ENCODE measurements at places on chromosomes 7 and 10. TPM values are rescaled to one million over a fixed set of nuclear protein-coding genes. Genes with fewer than 3 reads are reported as not detected.
A peak's percentile ranks its signal among the peaks of the same experiment; 100 is the strongest.

DNA sequence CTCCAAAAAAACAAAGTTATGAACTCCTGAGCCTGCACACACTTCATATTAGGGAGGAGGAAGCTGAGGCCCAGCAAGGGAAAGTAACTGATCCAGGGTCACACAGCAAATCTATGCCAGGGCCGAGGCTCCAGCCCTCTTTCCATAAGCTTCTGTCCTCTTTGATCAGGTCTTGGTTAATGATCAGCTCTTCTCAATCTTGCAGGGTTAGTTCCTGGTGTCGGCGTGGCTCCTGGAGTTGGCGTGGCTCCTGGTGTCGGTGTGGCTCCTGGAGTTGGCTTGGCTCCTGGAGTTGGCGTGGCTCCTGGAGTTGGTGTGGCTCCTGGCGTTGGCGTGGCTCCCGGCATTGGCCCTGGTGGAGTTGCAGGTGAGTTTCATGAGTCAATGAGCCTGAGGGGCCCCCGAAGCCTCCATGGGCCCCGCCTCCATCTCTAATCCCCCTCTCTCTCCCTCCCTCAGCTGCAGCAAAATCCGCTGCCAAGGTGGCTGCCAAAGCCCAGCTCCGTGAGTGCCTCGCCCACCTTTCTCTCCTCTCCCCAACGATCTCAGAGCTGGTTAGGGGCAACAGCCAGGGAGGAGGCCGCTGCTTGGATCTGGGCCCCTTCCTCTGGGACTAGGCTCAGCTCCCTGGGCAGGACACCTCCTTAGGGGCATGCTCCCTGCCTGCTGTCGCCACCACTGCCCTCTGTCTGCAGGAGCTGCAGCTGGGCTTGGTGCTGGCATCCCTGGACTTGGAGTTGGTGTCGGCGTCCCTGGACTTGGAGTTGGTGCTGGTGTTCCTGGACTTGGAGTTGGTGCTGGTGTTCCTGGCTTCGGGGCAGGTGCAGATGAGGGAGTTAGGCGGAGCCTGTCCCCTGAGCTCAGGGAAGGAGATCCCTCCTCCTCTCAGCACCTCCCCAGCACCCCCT lies 23.7 kb upstream of the LIMK1 start:
- peak; percentile 71 for DNase-seq

- no peak for DNase-seq
Observed at GRCh38 chr7:142409471-142409870, 151.6 kb upstream of the PRSS58 start.

DNA sequence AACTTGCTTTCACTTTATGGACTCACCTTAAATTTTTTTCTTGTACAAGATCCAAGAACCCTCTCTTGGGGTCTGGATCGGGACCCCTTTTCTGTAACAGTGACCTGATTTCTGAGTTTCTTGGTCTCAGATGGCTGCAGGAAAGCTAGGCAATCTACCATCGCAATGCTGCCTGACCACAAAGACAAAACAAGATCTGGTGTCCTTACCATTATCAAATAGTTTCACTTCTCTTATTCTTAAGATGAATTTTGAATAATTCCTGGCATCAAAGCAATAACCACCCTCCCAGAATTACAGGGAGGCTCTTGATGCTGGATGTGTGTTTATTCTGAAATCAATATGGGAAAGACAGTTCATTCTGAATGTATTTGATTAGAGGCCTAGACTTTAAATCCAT lies 77.4 kb upstream of the FRMD4A start:
- DNase-seq: no peak

- DNase-seq: no peak
Observed at GRCh38 chr10:47329855-47330254, 7.6 kb downstream of the GDF2 start.

- no peak for DNase-seq
Observed at GRCh38 chr10:3229815-3230214, 57.2 kb upstream of the PITRM1 start.

DNA sequence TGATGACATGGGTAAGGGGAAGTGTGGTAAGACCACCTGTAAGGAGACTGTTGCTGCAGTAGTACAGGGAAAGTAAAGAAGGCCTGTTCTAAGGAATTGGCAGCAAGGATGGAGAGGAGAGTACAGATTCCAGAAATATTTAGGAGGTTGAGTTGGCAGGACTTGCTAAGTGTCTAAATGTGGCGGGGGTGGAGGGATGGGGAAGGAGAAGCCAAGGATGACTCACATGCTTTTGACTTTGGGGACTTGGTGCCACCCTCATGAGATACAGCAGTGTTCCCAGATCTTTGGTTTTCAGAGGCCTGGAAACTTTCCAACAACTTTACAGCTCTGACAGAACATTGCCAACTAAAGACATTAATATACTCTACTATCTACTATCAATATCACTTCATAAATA lies 45.4 kb downstream of the CDK6 start:
- DNase-seq: no peak

DNA sequence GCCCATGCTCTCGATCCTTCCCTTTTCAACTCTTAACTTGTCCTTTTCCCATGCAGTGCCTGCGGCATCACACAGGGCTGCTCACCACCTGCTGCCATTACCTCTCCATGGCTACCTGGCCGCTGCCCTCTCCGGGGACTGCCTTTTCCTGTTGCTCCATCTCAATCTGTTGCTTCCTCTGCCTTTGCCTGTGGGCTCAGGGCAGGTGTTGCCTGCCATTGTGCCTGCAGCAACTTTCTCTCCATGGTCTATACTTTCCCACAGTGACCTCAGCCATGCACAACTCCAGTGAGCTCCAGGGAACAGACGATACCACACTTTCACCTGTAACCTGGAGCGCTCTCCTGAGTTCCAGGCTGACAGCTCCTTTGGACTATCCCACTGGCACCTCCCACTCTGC lies 3.2 kb downstream of the DNAJB12 start:
- DNase-seq: no peak

DNA sequence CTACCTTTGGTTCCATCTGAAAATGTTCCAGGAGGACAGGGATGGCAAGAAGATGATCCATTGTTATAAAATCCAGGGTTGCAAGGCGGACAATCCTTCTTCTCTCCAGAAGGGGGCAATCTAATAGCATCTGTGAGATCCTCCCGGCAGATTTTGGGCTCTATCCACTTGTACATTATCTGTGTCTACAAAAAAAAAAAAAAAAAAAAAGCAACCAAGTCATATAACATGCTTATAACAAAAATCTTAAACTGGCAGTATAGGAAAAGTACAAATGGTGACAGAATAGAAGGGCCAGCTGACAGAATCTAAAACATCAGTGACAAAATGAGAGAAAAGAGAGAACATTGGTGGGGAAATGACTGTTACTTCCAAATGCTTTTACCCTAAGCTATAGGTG lies 132.7 kb downstream of the ELAPOR2 start:
- peak; percentile 9 for DNase-seq

- no peak for DNase-seq
Observed at GRCh38 chr7:12139416-12139815, 71.7 kb upstream of the TMEM106B start.

- DNase-seq: no peak
Observed at GRCh38 chr7:11221984-11222383, 248.3 kb downstream of the PHF14 start.

DNA sequence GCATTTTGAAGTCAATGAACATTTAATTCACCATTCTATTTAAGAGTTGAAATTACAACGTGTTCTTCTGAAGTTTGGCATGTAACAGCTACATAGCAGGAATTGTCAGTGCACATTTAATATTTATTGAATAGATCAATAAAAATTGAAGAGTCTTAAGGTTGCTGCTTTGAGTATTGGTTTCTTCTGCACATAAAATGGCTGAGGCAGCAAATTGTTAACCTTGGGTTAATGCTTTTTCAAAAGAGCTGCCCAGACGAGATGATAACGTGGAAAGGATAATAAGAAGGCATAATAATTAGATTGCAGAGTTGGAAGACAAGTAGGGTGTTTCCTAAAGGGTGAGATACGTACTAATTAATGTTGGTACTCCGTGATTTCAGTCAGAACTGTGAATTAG lies 203.7 kb downstream of the AGMO start:
- no peak for DNase-seq

DNA sequence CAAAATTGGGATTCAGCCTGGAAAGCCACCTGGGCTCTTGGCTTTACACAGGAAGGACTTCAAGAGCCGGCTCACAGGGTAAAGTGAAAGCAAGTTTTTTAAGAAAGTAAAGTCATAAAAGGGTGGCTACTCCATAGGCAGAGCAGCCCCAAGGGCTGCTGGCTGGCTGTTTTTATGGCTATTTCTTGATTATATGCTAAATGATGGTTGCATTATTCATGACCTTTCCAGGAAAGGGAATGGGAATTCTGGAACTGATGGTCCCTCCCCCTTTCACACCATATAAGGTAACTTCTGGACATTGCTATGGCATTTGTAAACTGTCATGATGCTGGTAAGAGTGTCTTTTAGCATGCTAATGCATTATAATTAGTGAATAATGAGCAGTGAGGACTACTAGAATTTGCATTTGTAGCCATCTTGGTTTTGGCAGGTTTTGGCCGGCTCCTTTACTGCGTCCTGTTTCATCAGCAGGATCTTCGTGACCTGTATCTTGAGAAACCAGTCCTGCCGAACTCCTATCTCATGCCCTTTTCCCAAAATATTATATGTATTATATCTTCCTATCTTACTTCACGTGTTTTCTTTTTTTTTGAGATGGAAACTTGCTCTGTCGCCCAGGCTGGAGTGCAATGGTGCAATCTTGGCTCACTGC lies 80.5 kb downstream of the HECW1 start:
- DNase-seq: no peak

DNA sequence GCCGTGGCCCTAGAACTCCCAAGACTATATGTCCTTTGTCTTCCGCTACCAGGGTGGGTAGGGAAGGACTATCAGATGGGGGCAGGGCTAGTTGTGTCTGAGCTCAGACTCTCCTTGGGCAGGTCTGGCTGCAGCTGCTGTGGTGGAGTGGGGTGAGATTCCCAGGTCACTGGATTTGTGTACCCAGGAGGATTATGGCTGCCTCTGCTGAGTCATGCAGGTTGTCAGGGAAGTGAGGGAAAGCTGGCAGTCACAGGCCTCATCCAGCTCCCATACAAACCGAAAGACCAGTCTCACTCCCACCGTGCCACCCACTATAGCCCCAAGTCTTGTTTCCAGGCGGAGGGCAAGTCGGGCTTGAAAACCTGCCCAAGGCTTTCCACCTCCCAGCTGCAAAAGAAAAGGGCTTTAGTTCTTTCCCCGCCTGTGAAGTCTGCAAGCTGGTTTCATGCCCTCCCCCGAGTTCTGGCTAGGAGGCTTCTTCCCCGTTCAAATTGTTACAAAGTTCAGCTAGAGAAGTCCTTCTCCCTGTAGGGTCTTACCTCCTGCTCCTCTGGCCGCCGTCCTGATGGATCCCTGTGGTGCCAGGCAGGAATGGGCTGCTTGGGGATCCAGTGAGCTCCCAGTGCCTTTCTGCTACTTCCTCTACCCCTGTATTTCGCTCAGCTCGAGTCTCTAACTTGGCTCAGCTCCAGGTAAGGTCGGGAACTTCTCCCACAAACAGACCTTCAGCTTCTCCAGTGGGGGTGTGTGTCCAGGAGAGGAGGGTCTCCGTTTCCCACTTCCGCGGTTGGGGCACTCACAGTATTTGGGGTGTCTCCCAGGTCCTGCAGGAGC lies 106.8 kb upstream of the FGL2 start:
- DNase-seq: no peak

DNA sequence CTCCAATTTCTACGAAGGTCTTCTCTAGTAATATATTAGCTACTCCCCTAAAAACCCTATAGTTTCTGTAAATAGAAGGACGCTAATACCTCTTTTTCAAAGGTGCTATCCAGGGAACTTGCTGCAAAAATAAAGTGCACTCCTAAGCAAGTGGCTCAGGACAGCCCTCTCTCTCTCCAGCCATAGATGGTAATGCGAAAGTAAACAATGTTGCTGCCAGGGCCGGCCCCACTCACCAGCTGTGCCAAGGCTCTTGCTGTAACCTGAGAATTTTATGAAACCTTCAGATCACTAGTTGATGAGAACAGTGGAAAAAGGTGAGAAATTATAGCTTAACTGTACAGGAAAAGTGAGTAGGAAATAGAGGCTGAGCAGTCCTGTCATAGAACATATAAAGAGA lies 10.9 kb upstream of the TAS2R39 start:
- DNase-seq: no peak

DNA sequence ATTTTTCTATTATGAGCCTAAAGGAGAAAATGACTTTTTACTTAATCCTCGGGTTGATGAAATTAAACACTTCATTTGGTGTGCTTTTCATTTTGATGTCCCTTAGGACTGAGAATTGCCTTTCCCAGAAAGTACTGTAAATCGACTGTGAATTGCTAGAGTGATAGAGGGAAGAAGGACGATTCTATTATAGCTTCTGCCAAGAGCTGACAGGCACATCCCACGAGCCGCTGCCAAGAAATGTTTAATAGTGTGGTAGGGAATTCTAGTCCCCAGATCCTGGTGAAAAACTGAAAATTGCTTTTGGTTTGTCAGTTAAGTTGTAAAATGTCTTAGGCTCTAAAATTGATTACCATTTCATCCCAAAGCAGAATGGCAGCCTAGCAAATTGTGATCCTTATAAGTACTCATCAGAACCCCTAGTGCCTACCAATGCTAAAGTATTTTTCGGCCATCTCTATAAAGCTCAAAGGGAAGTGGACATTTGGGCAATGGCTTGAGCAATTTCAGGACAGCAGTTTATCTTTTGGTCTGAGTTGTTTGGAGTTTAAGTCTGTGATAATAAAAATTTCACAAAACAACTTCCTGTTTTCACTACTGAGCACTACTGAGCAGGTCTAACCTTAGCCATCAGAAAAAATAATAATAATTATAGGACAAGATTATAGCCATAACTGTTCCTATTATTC lies 44.6 kb upstream of the HYCC1 start:
- DNase-seq: no peak

- peak; percentile 86 for DNase-seq
Observed at GRCh38 chr10:101287997-101288635, 58.9 kb upstream of the LBX1 start.

DNA sequence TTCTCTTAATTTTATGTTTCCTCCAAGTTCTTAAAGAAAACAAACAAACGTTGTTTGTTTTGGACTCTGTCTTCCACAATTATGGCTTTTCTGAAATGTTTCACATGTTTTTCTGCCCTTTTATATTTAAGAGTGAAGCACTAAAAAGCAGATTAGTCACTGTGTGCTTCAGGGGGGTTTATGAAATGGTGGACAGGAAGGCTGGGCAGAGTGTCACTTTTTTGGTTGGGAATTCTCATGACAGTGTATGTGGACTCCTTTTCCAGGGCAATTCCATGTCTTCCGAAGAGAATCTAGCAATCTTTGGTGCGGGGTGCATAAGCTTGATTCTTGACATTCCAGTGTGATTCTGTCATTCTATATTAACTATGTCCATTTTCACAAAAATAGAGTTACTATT lies 669.4 kb downstream of the PARD3 start:
- no peak for DNase-seq

GRCh38 chr7:150852371-150852905 lies at the start of gene AOC1:
AOC1 (plus strand) TSS chr7:150852517; CDS start chr7:150856471, 3,954 bp downstream.
- peak; percentile 66 for DNase-seq

CALML3 gene
- total RNA-seq: not detected

SYT15B gene
- not detected for total RNA-seq

PTN gene
- total RNA-seq: 17.3 TPM

OR13A1 gene
- total RNA-seq: not detected

EPHA1 gene
- 176 TPM for total RNA-seq

PRSS1 gene
- total RNA-seq: 0.96 TPM

NKX6-2 gene
- total RNA-seq: 0.26 TPM

ANKRD1 gene
- 0.22 TPM for total RNA-seq

DKK1 gene
- total RNA-seq: 1.0 TPM

PPP3CB gene
- total RNA-seq: 11.7 TPM

ACHE gene
- 19.2 TPM for total RNA-seq

Measured in H7 (cell line).